HFF-Myc (cell line): ENCODE measurements at places on chromosomes 7 and 10.

DNA sequence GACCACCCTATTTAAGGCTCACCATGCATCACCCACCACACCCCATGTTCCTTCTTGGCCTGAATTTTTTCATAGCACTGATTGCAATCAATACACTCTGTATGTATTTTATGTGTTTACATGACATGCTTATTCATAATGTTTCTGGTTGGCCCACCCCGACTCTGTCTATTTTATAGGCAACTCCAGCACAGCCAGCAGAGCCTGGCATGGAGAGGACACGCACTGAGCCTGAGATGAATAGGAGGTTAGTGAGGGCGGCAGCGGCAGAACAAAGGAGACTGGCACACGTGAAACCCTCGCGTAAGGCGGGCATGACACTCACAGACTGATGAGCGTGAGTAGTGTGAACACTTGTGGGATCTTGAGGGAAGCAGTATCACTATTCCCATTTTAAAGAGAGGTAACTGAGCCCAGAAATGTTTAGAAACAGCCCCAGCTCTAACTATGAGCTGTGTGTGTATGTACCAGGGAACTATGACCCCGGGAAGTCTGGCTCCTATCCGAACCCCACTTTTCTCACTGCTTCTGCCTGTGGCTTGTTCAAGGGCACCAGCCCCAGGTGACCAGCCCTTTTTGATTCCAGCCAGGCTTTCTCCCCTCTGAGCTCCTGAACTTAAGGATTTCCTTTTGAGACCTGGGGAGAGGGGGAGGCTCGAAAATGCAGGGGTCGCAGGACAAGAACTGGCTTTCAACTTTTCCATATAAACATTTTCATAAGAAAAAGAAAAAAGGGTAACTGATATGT is 113.3 kb downstream of the ARHGAP22 start:
- DNase-seq, result no peak

DNA sequence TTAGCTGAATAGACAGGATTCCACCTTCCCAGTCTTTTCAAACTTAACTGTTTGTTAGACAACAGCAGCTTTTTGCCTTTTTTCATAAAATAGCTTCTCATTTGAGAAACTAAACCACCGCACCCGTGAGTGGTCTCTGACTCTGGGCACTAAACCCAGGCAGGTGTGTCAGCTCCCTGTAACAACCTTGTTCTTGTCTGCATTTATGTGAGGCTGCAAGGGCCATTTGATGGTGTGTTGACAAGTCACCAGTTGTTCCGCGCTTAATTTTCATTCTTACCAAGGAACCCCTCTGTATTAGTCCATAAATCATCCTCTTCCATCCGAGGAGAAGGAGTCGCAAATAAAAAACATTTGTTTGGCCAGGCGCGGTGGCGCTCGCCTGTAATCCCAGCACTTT is 1.5 kb downstream of the STOX1 start:
- DNase-seq, result no peak

- DNase-seq, result no peak
Observed at GRCh38 chr10:47207281-47207615, 92.7 kb upstream of the GDF10 start.

- DNase-seq, result no peak
Observed at GRCh38 chr10:89867964-89868363, 166.6 kb downstream of the KIF20B start.

DNA sequence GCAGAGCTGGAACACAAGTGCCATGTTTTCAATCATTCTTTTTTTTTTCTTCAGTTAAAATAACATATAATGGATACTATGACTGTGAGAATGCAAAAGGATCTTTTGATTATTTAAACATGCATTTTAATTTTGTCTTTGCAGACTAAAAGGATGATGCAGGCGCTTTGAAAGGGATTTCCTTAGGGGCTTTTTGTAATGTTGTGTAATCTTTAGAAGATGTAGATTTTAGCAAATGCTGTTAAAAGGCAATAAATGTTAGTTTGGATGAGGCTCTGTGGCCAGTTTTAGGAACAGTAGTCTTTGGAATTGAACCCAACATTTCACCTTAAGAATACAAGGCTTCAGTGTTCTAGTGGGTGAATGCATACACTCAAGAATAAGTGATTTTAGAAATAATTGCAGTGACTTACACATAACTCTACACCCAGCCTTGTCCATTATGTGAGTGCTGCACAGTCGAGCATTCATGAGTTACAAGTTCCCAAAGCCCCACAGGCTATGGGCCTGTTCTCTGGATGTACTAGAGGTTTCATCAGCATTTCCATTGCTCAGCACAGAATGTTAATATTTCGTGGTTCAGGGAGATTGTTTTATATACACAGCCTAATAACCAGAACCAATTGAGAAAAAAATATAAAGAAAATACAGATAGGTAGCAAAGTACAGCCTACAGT is 11.6 kb downstream of the PAPSS2 start:
- DNase-seq, result no peak

GRCh38 chr10:121235692-121236091 is 362.6 kb downstream of the FGFR2 start:
- DNase-seq, result no peak

DNA sequence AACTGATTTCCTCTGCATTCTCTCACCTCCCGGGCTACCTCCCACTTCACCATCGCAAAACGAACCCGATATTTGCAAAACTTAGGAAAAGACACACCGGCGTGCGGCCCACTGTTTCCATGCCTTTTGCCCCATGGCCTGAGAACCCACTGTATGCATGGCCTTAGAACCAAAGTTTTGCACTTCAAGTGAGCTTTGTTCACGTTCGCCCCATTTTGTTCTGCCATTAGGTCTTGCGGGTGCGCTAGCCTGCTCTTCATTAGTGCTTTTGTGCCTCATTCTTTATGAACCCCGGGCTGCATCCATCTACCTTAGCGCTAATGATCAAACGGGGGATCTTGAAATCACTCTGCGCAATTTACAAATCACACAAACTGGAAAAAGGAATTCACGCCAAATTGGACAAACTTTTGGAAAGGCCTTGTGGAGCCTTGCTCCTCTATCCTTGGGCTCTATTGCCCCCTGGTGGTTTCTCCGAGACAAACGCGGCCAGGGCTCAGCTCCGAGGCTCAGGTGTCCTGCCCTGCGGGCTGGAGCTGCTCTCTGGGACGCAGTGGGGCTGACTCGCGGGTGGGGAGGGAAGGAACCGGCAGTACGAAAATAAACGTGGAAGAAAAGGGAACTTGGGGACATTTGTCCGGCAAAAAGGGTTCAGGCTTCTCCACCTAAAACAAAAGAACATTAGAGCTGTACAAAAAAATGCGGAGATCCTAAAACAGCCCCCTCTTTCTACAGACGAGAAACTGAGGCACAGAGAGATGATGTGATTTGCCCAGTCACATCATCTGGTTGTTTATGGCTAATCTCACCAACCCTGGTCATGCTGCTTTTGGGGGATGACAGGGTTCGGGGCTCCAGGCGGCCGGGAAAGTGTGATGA is 300.4 kb upstream of the NFE2L3 start:
- DNase-seq, result no peak

DNA sequence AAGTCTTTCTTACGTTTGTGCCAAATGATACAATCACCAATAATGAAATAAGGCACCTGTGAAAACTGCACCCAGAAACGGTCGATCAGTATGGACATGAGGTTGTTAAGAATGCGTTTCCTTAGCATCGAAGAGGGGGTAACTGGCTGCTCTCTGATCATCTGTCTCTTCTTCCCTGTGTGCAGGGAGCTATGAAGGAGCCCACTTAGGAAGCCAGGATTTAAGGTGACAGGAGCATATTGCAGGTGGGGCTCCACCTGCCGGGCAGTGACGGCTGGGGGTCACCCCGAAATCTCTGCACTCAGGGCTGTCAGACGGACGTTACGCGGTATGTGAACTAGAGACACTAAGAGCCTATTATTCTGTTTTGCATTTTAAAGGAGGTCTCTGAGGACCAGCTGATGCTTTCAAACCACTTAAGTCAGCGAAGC is 64.5 kb downstream of the CARD11 start:
- no peak for DNase-seq

DNA sequence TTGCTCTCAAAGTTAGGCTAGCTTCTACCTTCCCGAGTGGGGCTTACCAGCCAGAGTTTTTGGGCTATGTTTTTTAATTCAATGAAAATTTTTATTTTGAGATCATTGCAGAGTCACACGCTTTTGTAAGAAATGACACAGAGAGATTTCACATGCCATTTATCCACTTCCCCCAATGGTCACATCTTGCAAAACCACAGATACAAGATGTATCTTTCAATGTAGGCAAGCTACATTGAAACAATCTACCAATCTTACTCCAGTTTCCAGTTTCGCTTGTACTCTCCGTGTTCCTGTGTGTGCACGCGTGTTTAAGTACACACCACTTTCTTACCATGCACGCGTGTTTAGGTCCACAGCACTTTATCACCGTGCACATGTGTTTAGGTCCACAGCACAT is 89.4 kb upstream of the LEP start:
- DNase-seq, result no peak

DNA sequence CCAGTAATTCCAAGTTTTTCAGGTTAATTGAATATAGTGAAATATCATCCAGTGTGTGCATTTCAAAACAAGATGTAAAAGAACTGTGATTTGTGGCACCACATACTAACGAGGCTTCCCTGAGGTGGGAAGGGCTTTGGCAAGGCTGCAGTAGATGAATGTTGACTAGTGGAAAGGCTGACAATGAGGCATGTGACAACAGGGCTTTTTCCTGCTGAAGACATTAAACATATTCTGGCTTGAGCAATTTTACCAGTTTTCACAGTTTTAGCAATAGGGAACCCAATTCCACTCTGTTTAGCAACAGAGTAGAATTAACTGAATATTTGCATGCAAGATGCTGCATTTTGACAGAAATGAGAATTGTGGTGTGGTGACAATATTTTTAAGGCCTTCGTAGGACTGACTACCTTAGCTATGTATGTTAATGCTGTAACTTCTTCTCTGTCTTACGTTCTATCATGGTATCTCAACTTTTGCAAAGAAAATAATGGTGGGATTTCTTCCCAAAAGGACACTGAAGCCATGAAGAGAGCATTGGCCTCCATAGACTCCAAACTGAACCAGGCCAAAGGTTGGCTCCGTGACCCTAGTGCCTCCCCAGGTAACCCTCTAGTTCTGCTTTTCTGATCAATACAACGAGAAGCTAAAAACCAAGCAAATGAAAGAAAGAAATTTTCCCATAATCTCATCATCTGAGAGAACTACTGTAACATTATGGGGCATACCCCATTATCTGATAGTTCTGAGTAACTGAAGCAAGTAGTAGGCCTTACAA is 68.5 kb downstream of the AP3M1 start:
- DNase-seq, result no peak

DNA sequence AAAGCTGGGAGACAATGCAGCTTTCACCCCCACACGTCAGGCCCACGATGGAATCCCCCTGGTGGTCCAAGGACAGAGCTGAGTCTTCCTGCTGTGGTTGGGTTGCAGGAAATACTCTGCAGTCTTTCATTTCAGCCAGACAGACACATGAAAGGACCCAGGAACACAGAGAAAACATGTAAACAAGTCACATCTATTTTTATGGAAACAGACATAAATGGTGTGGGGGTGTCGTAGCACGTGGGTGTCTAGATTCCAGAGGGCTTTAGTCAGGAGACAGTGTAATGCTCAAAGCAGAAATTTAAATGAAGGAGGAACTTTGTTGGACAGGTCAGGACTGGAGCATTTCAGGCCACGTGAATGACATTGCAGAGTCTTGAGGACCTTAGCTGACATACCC is 444.6 kb downstream of the SUGCT start:
- DNase-seq, result no peak

GRCh38 chr7:22604246-22604645 is 104.3 kb upstream of the STEAP1B start:
- DNase-seq, result no peak

DNA sequence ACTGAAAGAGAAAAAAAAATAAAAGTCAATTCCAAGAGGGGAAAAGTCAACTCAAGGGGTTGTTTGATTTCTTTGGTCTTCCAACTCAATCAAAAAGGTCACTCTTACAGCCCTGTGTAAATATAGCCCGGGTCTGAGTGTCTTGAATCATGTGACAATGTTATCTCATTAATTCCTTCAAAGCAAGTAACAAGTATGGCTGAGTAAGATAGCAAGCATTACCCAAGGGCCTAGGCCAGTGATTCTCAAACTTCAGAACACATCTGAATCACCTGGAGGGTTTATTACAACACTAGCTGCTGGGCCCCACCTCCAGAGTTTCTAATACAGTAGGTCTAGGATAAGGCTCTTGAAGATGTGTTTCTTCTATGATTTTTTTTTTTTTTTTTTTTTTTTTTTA is 125.0 kb downstream of the PRLHR start:
- DNase-seq, result no peak

GRCh38 chr10:113626809-113627355 is 37.0 kb downstream of the NRAP start:
- no peak for DNase-seq
